NCI-H526 (cell line): ENCODE measurements at places on chromosomes 1 and 21.

DNA sequence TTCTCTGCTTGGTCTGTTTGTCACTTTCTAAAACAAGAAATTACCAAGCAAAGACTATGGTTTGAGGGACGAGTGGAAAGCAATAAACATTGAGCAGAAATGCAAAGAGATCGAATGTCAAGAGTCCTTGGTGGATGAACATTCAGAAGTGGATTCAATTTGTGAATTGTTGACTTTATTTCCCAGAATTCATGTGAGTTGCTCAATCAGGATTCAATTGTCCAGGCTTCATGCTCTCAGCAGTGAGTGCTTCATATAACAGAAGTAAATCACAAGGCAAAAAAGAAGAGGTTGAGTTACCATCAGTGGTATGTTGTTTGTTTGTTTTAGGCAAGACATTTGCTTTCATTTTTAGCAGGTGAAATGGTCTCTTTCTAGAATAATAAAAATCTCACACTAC, 31.9 kb downstream of the NGF start:
- DNase-seq: no peak

- DNase-seq: peak; percentile 65
Observed at GRCh38 chr1:226428791-226429461, 21.0 kb upstream of the PARP1 start.

DNA sequence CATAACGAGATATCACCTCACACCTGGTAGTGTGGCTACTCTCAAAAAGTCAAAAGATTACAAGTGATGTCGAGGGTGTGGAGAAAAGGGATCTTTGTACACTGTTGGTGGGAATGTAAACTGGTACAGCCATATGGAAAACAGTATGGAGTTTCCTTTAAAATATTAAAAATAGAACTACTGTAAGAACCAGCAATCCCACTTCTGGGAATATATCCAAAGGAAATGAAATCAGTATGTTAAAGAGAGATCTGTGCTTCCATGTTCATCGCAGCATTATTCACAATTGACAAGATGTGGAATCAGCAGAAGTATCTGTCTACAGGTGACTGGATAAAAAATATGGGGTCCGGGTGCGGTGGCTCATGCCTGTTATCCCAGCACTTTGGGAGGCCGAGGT, 7.6 kb upstream of the PIK3C2B start:
- no peak for DNase-seq

GRCh38 chr21:42534421-42535378, 21.0 kb downstream of the SLC37A1 start:
- DNase-seq: peak; percentile 90

DNA sequence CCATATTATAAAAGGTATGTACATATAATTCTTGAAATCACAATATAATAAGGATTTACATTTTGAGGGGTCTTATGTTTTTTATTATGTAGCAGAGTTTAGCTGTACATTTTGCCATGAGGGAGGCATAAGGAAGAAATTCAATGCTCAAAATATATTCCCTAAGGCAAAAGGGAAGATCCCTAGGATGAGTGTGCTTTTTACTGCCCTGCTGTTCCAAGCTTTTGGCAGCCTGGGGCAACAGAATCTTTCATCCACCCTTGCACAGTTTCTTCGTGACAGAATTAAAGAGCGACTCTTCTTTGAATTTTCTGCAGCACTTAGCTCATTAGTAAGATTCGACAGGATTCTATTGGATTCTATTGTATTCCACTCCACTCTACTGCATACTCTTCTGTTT, 39.5 kb upstream of the DAB1 start:
- DNase-seq: no peak

DNA sequence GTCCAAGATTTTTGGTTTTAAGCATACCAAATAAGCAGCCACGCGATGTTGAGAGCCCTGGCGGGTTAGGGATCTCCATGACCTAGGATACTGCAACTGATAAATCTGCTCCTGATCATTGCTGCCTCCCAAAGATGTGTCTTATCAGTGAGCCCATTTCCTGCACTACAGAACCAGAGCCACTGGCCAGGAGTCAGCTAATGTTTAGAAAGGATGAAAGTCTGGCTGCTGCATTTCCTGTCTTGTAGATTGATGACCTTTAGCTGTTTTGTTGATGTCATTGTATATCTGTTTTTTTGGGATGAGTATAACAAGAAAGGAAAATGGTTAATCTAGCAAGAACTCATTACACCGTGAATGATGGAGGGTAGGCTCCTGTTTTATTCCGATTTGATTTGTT, 74.5 kb downstream of the C1orf21 start:
- DNase-seq: no peak

DNA sequence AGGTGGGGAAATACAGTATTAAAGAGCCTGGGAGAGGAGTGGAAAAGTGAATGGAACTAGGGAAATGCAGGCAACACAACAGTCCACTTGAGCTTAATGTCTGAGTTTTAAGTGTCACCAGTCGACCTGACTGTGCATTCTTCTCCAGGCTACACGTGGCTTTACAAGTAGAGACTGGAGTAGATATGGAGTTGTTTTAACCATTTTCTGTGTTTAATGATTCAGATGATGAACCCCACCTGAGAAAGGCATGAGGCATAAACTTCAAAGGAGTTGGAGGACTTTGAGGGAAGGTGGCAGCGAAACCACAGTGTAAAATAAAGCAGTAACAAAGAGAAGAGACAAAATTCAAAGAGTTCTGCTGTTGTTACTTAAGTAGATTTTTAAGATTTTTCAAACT, 12.6 kb downstream of the FUBP1 start:
- no peak for DNase-seq

DNA sequence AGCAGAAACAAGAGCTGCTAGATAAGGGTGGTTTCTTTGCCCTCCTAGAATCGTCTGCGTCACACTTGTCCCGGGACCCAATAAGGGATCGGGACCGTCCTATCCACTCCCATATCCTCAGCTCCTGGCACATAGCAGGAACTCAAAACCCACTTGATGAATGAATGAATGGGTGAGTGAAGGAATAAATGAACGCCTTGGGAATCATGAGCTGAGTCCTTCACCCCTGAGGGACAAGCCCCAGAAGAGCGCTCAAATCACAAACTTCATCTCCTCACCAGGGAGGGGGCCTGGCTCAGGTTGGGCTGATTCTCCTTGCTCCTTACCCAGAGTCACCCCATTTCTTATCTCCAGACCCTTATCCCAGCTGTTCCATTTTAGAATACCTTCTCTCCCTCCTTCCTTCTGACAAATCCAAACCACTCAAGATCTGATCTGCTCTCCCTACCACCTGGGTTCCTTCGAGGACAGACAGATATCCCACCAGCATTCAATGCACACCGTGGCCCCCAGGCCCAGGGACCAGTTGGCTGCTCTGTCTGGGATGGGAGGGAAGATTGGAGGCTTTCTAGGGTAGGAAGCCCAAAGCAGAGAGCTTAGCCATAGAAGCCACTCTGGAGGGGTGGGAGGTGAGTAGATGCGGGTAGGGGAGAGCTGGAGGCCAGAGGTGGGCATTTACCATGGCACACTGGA, 643 bp upstream of the MOB3C start:
- DNase-seq: no peak

DNA sequence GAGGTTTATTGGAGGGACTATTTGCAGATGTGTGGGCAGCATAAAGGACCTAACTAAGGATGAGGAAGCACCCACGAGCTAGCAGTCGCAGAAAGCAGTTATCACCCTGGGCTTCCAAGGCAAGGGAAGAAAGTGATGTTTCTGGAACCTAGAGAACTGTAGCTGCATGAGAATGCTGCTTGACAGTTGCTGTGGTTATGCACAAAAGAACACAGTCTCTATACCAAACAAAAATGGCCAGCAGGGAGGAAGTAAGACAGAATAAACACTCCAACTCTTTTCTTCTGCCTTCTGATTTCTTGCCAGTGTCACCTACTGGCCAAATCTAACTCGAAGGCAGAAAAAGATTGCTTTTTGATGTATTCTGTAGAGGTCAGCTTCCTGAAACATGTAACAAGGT, 190.2 kb downstream of the RASAL2 start:
- no peak for DNase-seq

DNA sequence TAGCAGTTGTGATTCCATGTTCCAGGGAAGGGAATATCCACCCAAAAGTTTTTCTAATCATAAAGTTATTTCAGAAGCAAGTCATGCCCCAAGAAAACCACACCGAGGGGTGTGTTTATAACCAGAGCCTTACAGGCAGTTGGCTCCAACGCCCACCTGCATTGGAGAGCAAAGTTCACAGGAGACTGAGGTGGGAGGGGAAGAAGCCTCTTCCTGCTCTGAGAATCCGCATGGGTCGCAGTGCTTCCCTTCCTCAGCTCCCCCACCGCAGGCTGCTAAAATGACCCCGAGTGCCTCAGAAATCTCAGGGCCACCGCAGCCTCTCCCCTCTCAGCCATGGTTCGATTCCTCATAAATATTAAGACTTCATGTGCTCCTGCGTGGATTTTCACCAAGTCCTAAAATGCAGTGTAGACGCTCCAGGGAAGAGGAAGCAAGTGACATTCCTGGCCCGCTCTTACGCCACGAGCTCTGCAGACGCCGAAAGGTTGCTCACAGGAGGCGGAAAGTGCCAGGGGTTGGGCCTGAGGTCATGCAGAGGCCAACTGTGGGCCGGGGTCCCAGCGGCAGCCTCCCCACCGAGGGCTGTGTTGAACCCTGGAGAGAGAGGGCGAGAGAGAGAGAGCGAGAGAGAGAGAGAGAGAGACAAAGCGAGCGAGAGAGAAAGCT, 13.4 kb upstream of the SPSB1 start:
- DNase-seq: no peak

DNA sequence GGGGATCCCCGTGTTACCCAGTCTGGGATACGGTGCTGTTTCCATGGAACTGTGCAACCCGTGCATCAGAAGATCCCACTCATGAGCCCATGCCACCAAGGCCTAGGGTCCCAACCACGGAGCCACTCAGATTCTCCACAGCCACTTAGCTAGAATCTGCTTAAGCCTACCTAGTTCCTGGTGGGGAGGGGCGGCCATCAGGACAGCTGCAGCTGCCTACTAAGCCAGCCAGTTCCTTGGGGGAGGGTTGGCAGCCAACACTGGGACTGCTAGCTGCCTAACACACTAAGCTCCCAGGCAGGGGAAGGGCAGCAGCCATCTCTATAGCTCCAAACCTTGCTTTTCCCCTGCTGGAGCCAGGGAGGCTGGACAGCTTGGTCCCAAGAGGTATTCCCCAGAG, 549.2 kb upstream of the BRINP3 start:
- no peak for DNase-seq

DNA sequence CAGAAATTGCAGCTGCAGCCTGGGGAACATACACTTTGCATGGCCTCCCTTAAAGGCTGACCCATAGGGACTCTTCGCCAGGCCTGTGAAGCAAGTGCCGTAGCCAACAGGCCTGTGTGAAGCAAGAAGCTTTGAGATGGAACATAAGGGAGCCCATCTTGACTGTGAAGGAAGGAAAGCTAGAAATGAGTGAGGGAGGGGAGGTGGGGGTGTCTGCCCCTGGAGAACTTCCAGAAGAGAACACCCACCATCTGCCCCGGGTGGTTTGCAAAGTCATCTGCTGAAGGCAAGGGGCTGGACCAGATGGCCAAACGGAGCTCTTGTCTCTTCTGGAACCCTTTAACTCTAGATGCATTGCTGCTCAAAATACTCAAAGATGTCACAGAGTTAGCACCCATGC, 103.3 kb upstream of the GRIK3 start:
- no peak for DNase-seq

GRCh38 chr1:41101950-41102607, 80.6 kb upstream of the SLFNL1 start:
- no peak for DNase-seq

DNA sequence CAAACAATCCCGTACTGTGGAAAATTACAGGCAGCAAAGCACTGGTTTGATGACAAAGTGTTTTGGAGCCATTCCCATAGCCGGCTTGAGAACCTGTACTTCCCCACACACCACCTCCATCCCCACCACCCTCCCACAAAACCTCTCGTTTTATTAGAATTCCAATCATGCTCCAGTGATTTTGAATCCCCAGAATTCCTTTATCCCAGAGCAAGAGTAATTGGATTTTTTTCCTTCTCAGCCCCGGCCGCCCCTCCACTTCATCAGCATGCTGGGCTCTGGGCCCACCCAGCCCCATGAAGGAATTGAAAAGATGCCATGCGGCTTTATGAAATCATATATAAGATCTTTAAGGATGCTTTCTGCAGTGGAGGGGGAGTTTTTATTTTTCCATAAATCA, 136.6 kb downstream of the OMA1 start:
- DNase-seq: no peak

- DNase-seq: no peak
Observed at GRCh38 chr21:26148840-26149354, 21.7 kb downstream of the APP start.

GRCh38 chr1:42340093-42340492, 5.1 kb upstream of the FOXJ3 start:
- peak; percentile 98 for DNase-seq

DNA sequence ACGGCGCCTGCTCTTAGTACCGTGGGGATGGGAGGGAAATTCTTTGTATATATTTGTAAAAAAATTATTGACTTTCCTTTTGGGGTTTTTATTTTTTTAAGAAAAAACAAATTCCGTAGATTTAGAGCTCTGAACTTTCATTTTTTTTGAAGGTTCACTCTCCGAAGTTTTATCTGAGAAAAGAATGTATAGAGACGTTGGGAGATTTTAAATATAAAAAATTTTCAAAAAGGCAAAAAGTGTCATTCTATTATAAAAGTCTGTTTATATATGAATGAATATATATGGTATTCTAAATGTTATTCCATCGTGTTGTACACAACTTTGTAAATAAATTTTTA, 2.4 kb downstream of the FOXD3 start:
- no peak for DNase-seq

- no peak for DNase-seq
Observed at GRCh38 chr1:241736387-241736786, 84.3 kb downstream of the WDR64 start.

- DNase-seq: peak; percentile 38
Observed at GRCh38 chr21:45439161-45439872, 34.4 kb downstream of the COL18A1 start.

GRCh38 chr1:64933296-64934070, 32.9 kb downstream of the JAK1 start:
- DNase-seq: peak; percentile 72

- DNase-seq: no peak
Observed at GRCh38 chr1:79259390-79260336, 253.1 kb upstream of the ADGRL4 start.

DNA sequence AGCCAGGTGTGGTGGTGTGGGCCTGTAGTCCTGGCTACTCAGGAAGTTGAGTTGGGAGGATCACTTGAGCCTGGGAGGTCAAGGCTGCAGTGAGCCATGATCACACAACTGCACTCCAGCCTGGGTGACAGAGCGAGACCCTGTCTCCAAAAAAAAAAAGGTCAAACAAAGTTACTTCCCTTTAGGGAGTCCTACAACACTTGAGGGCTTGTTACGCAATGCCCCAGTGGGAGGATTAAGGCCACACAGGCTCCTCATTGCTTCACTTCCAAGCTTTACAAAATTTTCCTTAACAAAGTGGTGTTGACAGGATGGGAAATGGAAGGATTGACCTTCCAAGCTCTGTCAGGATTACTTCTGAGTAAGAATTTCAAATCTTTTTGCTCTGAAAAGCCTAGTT, 6.2 kb upstream of the EXTL1 start:
- no peak for DNase-seq
